Mammary epithelial cell (primary cell): ENCODE measurements at places on chromosomes 7 and 10.
A peak's percentile ranks its signal among the peaks of the same experiment; 100 is the strongest.

DNA sequence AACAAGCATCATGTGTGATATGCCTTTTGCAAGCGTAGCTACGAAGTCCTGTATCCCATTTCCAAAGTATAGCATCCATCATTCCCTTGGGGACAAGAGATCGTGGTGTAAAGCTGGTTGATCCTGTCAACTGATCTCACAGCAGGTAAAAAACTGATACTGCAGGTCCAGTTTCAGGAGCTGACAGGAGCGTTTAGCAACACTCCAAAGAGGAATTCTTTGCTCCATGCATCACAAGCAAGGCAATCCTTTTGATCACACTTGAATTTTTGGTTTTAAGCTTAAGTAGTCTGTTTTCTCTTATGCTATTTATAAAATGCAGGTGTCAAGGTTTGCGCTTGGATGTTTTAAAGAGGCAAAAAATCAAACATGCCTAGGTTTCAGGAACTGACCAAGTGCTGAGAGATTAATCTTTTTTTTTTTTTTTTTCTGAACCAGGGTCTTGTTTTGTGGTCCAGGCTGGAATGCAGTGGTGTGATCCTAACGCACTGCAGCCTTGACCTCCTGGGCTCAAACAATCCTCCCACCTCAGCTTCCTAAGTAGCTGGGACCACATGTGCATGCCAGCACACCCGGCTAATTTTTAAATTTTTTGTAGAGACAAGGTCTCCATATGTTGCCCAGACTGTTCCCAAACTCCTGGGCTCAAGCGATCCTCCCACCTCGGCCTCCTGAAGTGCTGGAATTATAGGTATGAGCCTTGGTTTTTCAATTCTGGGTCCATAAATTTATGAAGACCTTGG lies 1.8 kb upstream of the ZDHHC4 start:
- no peak for DNase-seq

DNA sequence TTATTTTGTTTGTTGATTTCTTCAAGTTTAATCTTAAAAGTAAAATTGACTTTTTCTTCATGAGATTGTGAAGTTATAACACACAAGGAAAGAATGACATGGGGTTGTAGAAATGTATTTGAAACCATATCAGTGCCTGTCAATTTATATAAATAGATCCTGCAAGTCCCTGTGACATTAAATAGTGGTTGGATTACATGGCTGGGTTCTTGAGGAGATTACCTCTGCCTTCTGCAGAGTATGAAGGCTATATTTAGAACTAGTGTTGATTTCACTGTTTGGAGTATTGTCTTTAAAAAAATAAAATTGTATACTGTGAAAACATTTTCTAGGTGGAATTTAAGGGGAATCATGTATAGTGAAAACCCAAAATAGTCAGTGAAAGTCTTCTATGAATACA lies 385.8 kb upstream of the SMIM30 start:
- no peak for DNase-seq

- DNase-seq: no peak
Observed at GRCh38 chr7:101235522-101235921, 2.1 kb downstream of the CLDN15 start.

DNA sequence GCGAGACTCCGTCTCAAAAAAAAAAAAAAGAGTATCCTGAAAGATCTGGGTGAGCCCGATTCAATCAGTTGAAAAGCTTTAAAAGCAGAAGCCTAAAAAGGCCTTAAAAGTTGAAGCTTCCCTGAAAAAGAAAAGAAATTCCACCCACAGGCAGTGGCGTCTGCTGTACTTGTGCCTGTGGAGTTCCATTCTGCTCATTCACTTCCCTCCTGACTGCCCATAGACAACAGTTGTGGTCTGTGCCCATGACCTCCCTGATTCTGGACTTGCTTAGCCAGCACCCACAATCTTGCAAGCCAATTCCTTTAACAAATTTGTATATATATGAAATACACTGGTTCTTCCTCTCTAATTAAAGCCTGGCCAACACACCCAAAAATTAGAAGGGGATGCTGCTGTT lies 141.7 kb downstream of the DLG5 start:
- peak; percentile 34 for DNase-seq

- no peak for DNase-seq
Observed at GRCh38 chr10:70699659-70700174, 27.4 kb downstream of the ADAMTS14 start.

DNA sequence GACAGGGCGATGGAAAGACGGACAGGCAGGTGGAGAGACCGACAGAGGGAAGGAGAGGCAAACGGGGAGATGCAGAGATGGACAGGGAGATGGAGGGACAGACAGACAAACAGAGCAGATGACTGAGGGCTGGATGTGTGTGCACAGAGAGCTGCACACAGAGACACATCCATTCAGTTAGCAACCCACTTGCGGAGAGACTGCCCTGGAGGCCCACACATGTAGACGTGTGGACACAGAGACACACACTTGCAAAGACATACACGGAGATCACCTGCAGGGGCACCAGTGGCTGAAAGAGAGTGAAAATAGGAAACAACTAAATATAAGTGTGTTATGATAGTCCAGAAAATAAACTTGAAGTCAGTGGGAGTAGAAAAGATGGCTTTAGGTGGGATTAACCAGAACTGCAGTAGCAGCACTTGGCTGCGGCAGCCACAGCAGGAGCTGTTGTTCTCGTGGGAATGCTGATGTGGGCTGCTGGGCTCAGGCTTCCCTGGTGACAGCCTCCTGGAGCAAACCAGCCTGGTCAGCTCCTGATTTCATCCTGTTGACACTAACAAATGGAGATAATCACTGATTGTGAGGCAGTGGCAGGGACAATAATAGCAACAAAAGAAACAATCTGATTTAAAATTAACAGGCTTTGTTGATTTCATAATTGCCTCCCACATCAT lies 134.1 kb downstream of the CCNY start:
- no peak for DNase-seq
